OCI-M1 (cell line): ENCODE measurements at places on chromosomes 12 and 14.

GRCh38 chr12:106108185-106108835 is 30.4 kb downstream of the NUAK1 start:
- no peak for DNase-seq

GRCh38 chr14:91946622-91947474 is 646 bp downstream of the FBLN5 start:
- no peak for DNase-seq

DNA sequence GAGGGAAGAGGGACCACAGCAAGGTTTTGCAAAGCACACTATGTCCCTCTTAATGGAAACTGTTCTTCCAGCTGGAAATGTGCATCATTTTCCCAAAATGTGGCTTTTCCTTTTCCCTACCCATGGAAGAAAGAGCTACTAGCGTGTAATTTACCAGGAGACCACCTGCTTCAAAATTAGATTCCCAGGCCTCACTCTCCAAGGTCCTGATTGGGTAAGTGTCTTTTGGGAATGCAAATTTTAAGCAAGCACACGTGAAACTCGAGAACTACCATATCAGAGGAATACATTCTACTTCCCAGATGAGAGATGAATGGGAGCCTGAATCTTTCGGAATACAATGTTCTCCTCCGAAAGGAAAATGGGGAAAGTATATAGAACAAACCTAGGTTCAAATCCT is 201.6 kb upstream of the NOS1 start:
- no peak for DNase-seq

GRCh38 chr14:96250485-96250884 is 5.5 kb upstream of the BDKRB1 start:
- DNase-seq = no peak

DNA sequence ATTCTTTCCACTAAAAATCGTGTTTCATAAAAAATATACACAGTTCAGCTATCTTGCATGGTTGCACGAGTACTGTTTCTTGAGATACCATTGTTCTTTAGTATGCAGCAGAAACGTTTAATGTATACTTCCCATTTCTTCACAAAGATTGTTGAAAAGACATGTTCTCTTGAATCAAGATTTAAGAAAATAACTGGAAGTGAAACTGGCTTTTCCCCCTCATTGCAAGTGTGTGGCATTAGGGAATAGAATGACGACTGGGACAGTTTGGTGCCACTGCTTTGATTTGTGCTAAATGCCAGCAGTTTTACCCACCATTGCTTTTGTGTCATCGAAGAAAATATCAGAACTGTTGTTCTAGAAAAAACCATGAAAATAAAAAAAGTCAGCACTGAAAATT is 20.3 kb upstream of the DHRS2 start:
- no peak for DNase-seq

- DNase-seq = no peak
These were observed 16.1 kb upstream of the PLA2G1B start for GRCh38 chr12:120343692-120344091.

DNA sequence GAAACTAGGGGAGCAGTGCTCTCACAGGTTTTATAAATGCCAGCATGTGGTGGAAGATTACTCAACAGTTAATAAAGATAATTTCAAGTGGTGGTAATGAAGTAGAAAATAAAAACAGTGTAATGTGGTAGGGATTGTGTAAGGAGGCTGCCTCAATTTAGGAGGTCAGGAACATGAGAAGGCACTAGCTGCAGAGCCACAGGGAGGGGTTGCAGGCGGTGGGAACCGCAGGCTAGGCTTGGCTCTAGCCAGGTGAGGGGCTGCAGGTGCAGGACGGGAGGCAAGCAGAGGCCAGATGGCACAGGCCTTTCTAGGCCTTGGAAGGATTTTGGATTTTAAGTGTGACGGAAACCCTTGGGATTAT is 768 bp downstream of the METTL25 start:
- peak; percentile 62 for DNase-seq
